CD4-positive, alpha-beta T cell treated with Interleukin-2 at 100 ng/mL for 4 hours (primary cell): ENCODE measurements at places on chromosomes 3 and 15.

GRCh38 chr15:70562906-70563305 lies 200.5 kb downstream of the UACA start:
- DNase-seq, result no peak

- peak; percentile 34 for DNase-seq
Observed at GRCh38 chr15:80991421-80991820, 1.8 kb upstream of the MESD start.

DNA sequence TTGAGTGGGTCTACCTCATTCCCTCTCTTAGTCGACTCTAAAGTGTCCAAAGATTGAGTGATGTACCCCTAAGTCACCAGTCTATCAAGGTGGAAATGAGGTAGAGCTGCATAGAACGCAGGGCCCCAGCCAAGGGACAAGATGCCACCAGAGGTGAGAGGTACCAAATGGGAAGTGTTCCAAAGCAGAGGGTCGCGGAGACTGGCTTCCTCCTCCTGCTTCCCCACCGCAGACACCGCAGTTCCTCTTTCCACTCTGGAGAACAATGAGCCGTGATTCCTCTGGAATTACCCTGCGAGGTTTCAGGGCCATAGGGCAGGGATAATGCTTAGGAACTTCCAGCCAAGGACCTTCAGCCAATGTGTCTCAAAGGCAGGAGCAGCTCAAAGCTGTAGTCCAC lies 55.8 kb downstream of the DAPK2 start:
- no peak for DNase-seq

DNA sequence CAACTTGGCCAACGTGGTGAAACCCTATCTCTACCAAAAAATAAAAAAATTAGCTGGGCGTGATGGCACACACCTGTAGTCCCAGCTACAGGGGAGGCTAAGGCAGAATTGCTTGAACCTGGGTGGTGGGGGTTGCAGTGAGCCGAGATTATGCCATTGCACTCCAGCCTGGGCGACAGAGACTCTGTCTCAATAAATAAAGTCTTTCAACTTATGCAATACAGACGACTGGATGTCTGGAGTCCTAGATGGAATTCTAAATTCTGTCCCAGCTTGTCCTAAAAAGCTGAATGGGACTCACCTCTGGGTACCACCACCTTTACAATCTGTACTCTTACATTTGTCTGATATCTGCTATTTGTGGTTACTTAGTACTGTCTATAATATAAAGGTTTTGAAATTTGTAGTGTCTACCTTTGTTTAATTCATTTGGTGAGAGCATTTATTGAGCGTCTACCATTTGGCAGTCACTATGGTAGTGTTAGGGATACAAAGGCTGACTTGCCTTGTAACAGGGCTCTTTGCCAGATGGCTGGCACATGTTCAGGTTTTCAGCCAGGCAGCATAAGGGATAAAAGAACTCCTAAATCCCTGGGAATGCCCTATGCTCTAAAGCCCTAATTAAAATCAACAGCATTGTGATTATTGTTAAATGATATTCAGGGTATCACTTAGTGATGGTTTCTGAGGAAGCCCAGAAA lies 7.2 kb upstream of the ZNF609 start:
- DNase-seq, result no peak

- no peak for DNase-seq
Observed at GRCh38 chr3:185958626-185959025, 20.8 kb upstream of the TRA2B start.

- DNase-seq, result no peak
Observed at GRCh38 chr3:117660941-117661817, 951.6 kb downstream of the TUSC7 start.

DNA sequence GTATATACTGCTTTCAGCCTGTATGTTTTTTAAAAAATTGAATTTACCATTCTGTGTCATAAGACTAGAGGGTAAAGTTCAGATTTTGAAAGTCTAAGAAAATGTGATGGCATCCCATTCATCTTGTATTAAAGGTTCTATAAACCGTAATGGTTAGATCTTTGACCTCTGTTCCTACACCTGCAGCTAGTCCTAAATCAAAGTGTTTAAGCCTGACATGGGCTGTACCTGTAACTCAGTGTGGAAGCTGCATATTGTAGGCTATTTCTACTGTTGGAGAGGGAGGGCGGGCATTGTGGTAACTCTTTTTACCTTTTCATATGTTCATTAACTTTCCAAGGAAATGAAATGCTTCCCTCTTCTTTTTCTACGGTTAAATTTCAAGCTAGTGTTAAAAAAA lies 53.9 kb downstream of the ARHGEF26 start:
- no peak for DNase-seq

- peak; percentile 37 for DNase-seq
Observed at GRCh38 chr15:65512807-65513416, 4.6 kb downstream of the DPP8 start.

- no peak for DNase-seq
Observed at GRCh38 chr3:32239307-32240158, 1.1 kb downstream of the CMTM8 start.

GRCh38 chr3:194956697-194957396 lies 271.2 kb downstream of the FAM43A start:
- no peak for DNase-seq

DNA sequence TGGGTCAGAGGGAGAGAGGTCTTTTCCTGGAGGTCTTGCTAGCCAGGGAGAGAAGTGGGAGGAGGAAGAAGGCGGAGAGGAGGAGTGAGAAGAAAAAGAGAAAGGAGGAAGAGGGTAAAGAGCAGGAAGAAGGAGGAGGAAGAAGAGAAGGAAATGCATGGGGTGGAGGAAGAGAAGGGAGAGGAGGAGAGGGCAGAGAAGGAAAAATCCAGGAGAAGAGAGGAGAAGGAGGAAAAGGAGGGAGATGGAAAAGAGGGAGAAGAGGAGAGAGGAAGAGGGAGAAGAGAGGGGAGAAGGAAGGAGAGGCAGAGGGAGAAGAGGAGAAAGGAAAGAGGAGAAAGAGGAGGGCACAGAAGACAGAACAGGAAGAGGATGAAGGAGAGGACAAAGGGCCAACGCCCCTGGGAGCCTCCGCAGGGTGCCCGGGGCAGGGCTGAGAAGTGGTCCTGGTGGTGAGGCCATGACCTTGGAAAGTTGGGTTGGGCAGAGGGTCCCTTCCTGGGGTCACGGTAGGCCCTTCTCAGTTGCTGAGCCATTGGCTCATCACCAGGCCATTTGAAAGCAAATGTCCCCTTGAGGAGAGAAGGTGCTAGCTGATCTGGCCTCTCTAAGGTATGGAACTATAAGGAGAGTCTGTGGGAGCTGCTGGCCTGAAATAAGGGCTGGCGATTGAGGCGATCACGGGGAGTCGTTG lies 1.2 kb upstream of the SEMA3F start:
- DNase-seq, result no peak

- no peak for DNase-seq
Observed at GRCh38 chr3:72384602-72385001, 463.6 kb downstream of the SHQ1 start.

DNA sequence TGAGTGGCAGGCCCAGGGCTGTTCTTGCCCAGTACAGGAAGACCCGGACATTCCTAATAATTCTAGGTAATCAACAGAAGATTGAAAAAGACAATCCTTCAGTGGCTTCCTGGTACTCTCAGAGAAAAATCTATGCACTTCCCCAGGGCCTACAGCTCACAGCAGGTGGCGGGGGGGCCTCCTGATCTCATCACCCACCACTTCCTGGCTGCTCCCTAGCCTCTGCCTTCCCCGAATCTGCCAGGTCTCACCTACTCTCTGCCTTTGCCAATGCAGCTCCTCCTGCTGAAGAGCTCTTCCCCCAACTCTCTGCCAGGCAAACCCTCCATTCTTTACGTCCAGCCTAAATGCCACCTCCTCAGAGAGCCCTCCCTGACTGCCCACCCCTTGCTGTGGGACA lies 37.5 kb downstream of the EHD4 start:
- DNase-seq, result peak; percentile 84

DNA sequence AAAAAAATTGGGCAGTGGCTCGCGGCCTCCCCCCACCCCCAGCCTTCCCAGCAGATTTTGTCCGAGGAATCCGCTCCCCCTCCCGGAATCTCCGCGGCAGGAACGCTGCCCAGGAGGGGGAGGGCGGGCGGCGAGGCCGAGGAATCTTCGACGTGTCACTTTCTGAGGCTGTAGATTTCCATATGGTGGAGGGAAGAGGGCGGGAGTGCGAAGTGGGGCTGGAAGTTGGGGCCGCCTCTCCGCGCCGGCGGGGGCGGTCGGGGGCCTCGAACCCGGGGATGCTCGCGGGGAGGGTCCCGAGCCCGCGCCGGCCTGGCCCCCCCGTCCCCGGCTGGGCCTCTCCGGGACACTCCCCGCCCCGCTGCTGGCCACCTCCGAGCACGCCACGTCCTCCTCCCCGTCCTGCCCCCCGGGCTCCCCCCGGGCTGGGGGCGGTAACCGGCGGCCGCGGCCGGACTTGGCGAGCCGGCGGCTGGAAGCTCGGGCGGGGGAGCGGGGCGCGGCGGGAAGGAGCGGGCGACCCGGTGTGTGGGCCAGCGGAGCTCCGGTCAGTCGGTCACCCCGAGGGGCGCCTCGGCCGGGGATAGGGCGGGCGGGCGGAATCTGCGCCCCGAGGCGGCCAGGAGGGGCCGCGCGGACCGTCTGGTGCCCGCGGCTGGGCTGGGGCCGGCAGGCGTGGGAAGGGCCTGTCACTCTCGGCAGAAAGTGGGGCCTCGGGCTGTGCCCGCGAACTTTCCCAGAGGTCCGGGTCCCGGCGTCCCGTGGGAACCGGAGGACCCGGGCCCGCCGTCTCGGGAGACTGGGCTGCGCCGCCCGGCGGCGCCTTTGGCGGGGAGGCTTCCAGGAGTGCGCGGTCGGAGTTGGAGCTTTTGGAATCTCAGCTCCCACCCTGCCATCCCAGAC lies 951 bp downstream of the FNDC3B start:
- peak; percentile 16 for DNase-seq

- no peak for DNase-seq
Observed at GRCh38 chr3:135141672-135142071, 346.6 kb downstream of the EPHB1 start.

- DNase-seq, result no peak
Observed at GRCh38 chr15:67024314-67024997, 40.9 kb upstream of the SMAD3 start.

GRCh38 chr3:143429628-143430514 lies 310.3 kb downstream of the CHST2 start:
- DNase-seq, result no peak

DNA sequence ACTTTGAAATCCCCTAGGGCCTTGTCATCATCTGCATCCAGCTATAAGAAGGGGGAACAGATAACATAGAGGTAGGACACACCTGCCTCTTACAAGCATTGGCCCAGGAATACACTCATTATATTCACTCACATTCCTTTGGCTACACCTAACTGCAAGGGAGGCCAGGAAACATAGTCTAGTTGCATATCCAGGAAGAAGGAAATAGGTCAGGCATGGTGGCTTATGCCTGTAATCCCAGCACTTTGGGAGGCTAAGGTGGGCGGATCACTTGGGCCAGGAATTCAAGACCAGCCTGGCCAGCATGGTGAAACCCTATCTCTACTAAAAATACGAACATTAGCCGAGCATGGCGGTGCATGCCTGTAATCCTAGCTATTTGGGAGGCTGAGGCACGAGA lies 48.8 kb downstream of the GTPBP8 start:
- DNase-seq, result no peak

- DNase-seq, result no peak
Observed at GRCh38 chr15:63080634-63081250, 38.2 kb downstream of the TPM1 start.

- DNase-seq, result peak; percentile 20
Observed at GRCh38 chr3:136819731-136820679, 1.1 kb downstream of the SLC35G2 start.

- DNase-seq, result no peak
Observed at GRCh38 chr3:157030712-157031111, 129.2 kb downstream of the CCNL1 start.

DNA sequence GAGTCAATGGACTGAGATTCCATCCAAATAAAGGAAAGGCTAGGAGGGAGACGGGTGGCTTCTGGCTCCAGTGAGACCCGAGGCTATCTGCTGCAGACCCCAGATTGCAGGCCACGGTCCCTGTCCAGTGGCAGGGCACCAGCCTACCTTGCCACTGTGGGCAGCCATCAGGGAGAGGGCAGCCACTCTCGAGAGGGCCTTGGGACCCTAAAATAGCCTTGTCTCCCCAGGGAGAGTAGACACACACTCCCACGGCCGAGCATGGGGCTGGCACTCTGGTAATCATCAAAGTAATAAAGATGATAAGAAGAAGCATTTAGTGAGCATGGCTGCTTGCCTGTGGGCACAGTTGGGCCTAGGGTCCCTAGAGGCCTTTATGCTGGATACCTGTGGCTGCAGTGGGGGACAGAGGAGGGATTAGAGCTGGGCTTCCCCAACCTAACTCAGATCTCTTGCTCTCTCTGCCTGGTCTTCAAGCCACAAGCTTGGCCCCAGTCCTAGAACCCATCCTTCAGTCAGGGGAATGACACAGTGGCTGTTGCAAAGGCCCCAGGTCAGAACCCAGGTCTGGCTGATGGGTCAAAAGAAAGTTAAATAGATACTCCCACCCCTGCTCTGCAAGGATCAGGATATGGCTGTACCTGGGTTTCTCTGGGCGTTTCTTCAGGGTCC lies 9.2 kb upstream of the VIPR1 start:
- DNase-seq, result no peak

- no peak for DNase-seq
Observed at GRCh38 chr3:59580499-59580898, 530.7 kb upstream of the CFAP20DC start.

DNA sequence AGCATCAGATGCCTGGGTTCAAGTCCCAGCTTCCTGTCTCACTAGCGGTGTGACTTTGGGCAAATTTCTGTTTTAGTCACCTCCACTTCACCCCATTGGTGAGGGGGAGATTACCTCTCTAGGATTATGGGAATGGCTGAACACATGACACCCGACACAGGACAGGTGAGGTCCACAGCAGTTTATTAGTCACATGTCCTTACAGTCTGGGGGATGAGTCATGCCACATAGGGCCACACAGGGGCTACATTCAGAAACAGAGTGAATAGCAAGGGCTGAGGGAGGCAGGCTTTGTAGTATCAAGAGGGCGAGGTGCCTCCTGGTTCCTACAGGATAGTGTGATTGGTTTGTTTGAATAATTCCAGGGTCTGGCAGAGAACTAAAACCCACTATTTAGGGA lies 15.2 kb upstream of the ITGA11 start:
- DNase-seq, result no peak

- DNase-seq, result no peak
Observed at GRCh38 chr3:132457286-132457685, 40.0 kb downstream of the DNAJC13 start.

- DNase-seq, result no peak
Observed at GRCh38 chr15:50257924-50258323, 7.6 kb downstream of the HDC start.

DNA sequence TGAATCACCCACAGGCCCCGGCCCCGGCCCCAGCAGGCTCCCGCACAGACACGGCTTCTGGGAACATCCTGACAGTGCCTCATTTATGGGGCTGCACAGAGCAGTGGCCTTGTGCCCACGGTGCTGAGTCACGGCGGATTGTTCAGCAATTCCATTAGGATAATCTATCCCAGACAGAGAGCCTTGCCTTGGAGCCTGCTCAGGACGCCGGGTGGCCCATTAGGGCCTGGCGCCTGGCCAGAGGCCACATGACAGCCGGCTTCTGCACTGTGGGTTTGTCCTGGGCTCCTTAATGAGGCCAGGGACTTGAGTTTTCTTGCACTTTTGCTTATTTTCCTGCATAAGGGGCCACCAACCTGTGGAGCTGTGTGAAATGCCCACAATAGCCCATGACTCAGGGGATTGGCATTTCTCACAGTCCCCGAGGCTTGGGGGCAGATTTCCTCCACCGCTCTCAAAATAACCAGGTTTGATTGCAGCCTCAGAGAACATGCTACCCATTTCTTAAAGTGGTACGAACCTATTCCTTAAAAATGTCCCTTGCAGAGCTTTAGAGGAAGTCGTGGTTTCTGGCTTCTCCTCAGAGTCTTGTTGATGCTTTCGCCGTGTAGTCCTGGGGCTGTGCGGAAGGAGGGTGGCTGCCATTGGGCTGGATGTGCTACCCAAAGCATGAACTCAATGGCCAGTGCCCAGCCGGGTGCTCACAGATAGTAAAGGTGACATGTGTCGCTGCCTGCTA lies 19.0 kb downstream of the SYNM start:
- DNase-seq, result no peak
